ENCODE measurements at places on chromosomes 2 and 18. TPM values are rescaled to one million over a fixed set of nuclear protein-coding genes. Genes with fewer than 3 reads are reported as not detected.
A peak's percentile ranks its signal among the peaks of the same experiment; 100 is the strongest.

DNA sequence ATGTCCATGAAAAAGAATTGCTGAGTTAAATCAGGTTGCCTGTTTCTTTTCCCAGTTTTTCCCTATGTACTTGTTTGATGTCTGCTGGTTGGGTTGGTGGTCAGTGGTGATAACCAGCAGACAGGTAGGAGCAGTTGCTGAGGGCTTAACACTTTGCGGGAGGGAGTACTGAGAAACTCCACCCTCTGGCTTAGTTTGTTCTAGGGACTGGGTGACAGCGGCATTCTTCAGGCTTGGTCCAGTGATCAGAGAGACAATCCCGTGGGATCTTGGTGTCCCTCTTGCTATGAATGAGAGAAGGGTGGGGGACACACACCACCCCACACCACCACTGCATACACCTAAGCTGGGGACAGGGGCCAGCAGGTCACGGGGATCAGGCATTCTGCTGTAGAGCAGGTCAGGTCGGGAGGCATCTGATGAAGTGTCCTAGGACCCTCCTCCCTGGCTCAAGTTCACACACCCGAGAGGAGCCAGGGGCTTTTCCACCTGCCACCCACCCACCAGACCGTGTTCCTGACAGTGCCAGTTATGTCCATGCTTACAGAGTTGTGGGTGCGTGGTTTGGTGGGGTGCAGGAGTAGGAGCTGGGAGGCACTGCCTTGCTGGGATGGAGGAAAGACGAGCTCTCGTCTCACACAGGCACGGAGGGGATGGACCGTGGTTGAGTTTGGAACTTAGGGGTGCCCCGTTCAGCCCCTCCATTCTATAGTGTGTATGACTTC is 21.3 kb upstream of the ALLC start:
- peak; percentile 1 for DNase-seq

Gene UGT1A9
- total RNA-seq: not detected

Gene EMILIN1
- total RNA-seq: 107 TPM

Gene SNORC
- total RNA-seq: 0.35 TPM
